ENCODE measurements at places on chromosomes 3 and 15. TPM values are rescaled to one million over a fixed set of nuclear protein-coding genes. Genes with fewer than 3 reads are reported as not detected.
A peak's percentile ranks its signal among the peaks of the same experiment; 100 is the strongest.

ANO10 gene
- total RNA-seq: 19.2 TPM

TNK2 gene
- total RNA-seq: 42.3 TPM

DNA sequence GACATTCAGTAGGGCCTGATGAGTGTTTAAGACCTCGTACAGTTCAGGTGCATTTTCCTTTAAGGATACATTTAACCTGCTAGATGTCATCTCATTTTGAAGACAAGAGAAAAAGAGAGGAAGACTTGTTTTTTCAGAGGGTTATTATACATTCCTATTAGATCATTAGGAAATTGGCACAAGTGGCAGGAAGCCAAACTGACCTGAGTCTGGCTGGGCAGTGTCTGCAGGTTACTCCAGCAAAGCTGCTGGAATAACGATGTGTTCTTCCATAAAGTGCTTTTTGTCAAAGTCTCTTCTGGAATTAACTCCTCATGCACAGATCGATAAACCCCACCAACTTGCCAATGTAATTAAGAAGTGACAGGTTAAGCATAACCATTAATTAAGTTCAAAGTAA lies 396.4 kb upstream of the TPRG1 start:
- no peak for DNase-seq
- no peak overlapping the region for H3K4me3 ChIP-seq
- no peak overlapping the region for H3K27ac ChIP-seq
- H3K27me3 ChIP-seq: no peaks in the 10 kb centered on the region
- peaks cover 92% of the 10 kb centered on the region for H3K4me1 ChIP-seq
- H3K36me3 ChIP-seq: no peaks in the 10 kb centered on the region

NEK10 gene
- total RNA-seq: 0.83 TPM

- peak overlapping the region; percentile 66 for H3K4me3 ChIP-seq
- H3K36me3 ChIP-seq: no peaks in the 10 kb centered on the region
- DNase-seq: no peak
- peaks cover 45% of the 10 kb centered on the region for H3K4me1 ChIP-seq
- H3K27me3 ChIP-seq: no peaks in the 10 kb centered on the region
Measured at GRCh38 chr3:101828276-101828675, 21.0 kb upstream of the NFKBIZ start.

DNA sequence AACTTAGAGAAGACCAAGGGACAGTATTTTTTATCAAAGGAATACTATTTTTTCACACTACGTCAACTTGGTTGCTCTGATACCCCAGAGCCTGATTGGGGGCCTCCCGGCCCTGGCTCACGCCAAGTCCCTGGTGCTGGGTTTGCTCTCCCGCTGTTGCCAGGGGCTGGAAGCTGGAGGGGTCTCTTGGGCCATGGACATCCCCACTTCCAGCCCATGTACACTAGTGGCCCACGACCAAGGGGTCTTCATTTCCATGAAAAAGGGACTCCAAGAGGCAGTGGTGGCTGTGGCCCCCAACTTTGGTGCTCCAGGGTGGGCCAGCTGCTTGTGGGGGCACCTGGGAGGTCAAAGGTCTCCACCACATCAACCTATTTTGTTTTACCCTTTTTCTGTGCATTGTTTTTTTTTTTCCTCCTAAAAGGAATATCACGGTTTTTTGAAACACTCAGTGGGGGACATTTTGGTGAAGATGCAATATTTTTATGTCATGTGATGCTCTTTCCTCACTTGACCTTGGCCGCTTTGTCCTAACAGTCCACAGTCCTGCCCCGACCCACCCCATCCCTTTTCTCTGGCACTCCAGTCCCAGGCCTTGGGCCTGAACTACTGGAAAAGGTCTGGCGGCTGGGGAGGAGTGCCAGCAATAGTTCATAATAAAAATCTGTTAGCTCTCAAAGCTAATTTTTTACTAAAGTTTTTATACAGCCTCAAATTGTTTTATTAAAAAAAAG lies 20.3 kb upstream of the BSN start:
- H3K27ac ChIP-seq: peak overlapping the region; percentile 63

SI gene
- total RNA-seq: not detected

DNA sequence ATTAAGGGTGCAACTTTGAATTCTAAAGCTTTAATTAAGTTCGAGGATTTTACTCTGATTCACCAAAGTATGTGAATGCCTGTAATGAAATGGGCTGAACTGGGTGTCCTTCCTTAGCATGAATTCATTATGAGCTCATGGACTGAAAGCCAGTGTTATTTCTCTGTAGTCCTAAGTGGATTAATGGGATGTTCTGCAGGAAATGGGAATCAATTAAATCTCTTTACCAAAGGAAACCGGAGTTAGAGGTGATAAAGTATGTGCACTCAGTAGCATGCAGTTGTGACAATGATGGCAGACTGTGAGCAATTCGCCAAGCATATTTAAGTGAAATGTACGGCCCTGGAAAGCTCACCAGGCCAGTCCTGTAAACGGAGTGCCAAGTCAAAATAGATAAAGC lies 138.7 kb downstream of the CHL1 start:
- no peak overlapping the region for H3K27ac ChIP-seq
- H3K27me3 ChIP-seq: no peaks in the 10 kb centered on the region
- no peak for DNase-seq
- no peaks in the 10 kb centered on the region for H3K4me1 ChIP-seq
- H3K36me3 ChIP-seq: no peaks in the 10 kb centered on the region

GRCh38 chr3:196620161-196620604 lies 19.3 kb upstream of the NRROS start:
- H3K27me3 ChIP-seq: no peaks in the 10 kb centered on the region
- no peak overlapping the region for H3K4me3 ChIP-seq
- no peak for DNase-seq
- H3K36me3 ChIP-seq: no peaks in the 10 kb centered on the region
- H3K4me1 ChIP-seq: peaks cover 43% of the 10 kb centered on the region
- H3K27ac ChIP-seq: peak overlapping the region; percentile 90

Data from esophagus muscularis mucosa (tissue), 4 donors.